ENCODE measurements at places on chromosomes 12 and 14. TPM values are rescaled to one million over a fixed set of nuclear protein-coding genes. Genes with fewer than 3 reads are reported as not detected.

DNA sequence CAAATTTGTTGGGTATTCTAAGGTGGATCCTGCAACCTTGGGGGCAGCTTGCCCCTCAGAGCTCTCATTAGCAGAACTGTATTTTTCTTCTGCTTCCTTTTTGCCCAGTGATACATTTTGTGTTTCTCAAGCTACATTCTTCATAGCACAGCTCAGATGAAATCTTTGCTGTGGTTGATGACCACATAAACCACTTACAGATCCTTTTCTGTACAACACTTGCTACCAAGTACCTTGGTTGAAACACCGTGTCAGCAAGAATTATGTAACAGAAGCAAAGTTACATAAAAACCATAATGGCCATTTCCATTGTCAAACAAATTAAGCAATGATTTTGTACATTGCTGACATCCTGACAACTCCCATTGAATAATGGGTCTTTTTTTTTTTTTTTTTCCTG lies 9.7 kb upstream of the PLBD1 start:
- no peaks in the 10 kb centered on the region for H3K27me3 ChIP-seq
- no peak overlapping the region for H3K27ac ChIP-seq
- H3K4me1 ChIP-seq = peaks cover 1% of the 10 kb centered on the region
- no peak for DNase-seq
- no peak overlapping the region for H3K4me3 ChIP-seq

GRCh38 chr12:116172224-116172849 lies 105.2 kb downstream of the MED13L start:
- H3K27me3 ChIP-seq = no peaks in the 10 kb centered on the region
- H3K36me3 ChIP-seq = no peaks in the 10 kb centered on the region
- H3K4me1 ChIP-seq = peaks cover 61% of the 10 kb centered on the region
- no peak for DNase-seq

DNA sequence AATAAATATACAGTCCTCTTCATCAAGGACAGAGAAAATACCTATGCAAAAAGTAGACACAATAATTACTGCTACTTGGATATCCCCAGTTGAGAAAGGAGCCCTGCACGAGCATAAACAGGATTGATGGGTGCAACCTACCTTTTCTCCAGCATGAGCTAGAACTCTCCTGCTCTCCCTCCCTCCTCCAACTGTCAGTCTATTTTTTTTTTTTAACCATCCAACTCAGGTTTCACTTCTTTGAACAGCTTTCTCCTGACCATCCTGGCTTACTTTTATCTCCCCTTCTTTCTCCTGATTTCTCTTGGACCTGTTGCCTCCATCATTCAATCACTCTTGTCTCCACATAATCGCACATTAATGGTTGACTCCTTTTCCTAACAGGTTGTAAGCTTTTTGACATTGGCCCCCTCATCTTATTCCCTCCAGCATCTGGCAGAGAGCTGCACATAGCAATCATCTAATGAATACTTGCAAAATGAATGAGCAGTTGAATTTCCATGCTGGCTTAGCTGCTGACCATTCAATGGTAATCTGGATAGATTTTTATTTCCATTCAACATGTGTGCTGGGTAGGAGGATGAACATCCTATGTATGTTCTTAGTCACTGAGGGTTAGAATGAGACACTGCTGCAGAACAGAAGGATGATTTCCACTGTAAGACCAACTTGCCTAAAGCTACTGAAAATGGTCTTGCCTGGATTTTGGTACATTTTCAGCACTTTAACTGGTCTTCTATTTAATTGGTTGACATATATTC lies 24.4 kb downstream of the MYBPC1 start:
- H3K36me3 ChIP-seq = no peaks in the 10 kb centered on the region
- H3K4me1 ChIP-seq = peaks cover 6% of the 10 kb centered on the region
- peaks cover 4% of the 10 kb centered on the region for H3K27me3 ChIP-seq
- no peak overlapping the region for H3K27ac ChIP-seq
- DNase-seq = no peak

DNA sequence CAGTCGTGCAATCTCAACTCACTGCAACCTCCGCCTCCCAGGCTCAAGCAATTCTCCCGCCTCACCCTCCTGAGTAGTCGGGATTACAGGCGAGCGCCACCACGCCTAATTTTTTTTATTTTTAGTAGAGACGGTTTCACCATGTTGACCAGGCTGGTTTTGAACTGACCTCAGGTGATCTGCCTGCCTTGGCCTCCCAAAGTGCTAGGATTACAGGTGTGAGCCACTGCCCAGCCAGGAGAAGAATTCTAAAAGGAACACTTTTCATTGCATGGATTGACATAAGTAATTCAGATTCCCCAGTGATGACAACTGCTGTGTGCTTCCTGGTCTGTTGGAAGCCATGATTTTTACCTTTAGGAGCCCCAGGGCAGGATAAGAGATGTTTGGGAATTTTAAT lies 22.1 kb downstream of the DMAC2L start:
- peak overlapping the region; percentile 83 for H3K27ac ChIP-seq
- no peak for DNase-seq
- peaks cover 4% of the 10 kb centered on the region for H3K36me3 ChIP-seq
- H3K4me3 ChIP-seq = no peak overlapping the region
- peaks cover 48% of the 10 kb centered on the region for H3K4me1 ChIP-seq

DNA sequence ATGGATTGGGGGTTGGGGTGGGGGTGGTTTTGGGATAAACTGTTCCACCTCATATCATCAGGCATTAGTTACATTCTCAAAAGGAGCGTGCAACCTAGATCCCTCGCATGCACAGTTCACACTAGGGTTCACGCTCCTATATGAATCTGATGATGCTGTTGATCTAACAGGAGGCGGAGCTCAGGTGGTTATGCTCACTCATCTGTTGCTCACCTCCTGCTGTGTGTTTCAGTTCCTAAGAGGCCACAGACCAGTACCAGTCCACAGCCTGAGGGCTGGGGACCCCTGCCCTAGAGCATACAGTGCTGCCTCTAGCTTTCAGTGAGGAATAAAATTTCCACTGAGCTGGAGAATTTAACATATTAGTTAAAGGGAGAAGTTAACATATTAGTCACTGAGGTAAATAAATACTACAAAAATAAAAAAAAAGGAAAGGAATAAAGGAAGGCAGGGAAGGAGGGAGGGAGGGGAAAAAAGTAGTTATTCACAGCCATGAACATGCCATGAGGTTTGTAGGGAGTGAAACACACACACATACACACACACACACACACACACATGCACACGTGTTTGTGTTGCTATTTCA lies 612.7 kb upstream of the TBX3 start:
- H3K27me3 ChIP-seq = peaks cover 14% of the 10 kb centered on the region
- H3K4me3 ChIP-seq = no peak overlapping the region
- DNase-seq = no peak
- H3K36me3 ChIP-seq = no peaks in the 10 kb centered on the region

GRCh38 chr12:52121824-52122539 lies 42.5 kb downstream of the SMIM41 start:
- H3K27ac ChIP-seq = no peak overlapping the region
- no peaks in the 10 kb centered on the region for H3K36me3 ChIP-seq
- peak; percentile 70 for DNase-seq

- H3K27me3 ChIP-seq = no peaks in the 10 kb centered on the region
- no peaks in the 10 kb centered on the region for H3K36me3 ChIP-seq
- DNase-seq = no peak
- H3K4me1 ChIP-seq = peaks cover 9% of the 10 kb centered on the region
- H3K4me3 ChIP-seq = no peak overlapping the region
Observed at GRCh38 chr14:76695263-76695920, 65.9 kb upstream of the VASH1 start.

GRCh38 chr14:60931218-60931617 lies 49.7 kb downstream of the TRMT5 start:
- H3K27ac ChIP-seq = no peak overlapping the region
- DNase-seq = no peak
- no peak overlapping the region for H3K4me3 ChIP-seq
- H3K36me3 ChIP-seq = no peaks in the 10 kb centered on the region
- H3K4me1 ChIP-seq = no peaks in the 10 kb centered on the region
- H3K27me3 ChIP-seq = no peaks in the 10 kb centered on the region

- peaks cover 21% of the 10 kb centered on the region for H3K4me1 ChIP-seq
- H3K27me3 ChIP-seq = peaks cover 6% of the 10 kb centered on the region
- H3K4me3 ChIP-seq = no peak overlapping the region
- peak overlapping the region; percentile 90 for H3K27ac ChIP-seq
- no peaks in the 10 kb centered on the region for H3K36me3 ChIP-seq
Observed at GRCh38 chr12:120677765-120678473, 9.0 kb upstream of the MLEC start.

CCDC175 gene
- not detected for total RNA-seq

- peaks cover 8% of the 10 kb centered on the region for H3K36me3 ChIP-seq
- H3K4me1 ChIP-seq = peaks cover 34% of the 10 kb centered on the region
Observed at GRCh38 chr12:42186793-42187192, 42.1 kb upstream of the GXYLT1 start.

VRTN gene
- total RNA-seq = not detected

GRCh38 chr12:56256326-56256960 lies 1.7 kb downstream of the ANKRD52 start:
- H3K4me3 ChIP-seq = peak overlapping the region; percentile 98
- H3K4me1 ChIP-seq = peaks cover 37% of the 10 kb centered on the region
- H3K36me3 ChIP-seq = peaks cover 53% of the 10 kb centered on the region
- no peaks in the 10 kb centered on the region for H3K27me3 ChIP-seq
- no peak for DNase-seq

DNA sequence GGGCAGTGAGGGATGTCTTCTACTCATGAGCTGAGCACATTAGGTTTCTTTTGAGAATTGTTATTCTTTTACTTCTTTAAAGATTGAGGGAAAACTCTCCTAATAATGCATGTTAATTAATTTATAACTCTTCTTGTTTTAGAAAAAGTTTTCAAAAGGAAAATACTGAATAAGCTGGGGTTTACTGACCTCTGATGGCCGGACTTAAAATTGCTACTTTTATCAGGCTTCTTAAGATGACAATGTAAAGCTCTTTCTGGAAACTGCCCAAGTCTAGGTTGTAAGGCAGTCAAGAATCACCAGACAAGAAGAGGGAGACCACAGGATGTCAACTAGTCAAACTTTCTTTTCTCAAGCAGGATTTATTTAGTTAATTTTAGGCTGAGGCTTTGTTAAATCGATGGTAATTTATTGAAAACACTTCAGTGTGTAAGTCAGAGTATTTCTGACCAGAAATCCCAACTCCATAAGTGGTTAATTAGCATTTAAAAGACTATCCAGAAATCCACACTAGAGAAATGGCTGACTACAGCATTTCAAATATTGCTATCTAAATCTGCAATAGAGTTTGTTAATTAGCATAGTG lies 82.1 kb downstream of the AVPR1A start:
- peak overlapping the region; percentile 40 for H3K27ac ChIP-seq
- DNase-seq = no peak
- peaks cover 9% of the 10 kb centered on the region for H3K4me1 ChIP-seq
- H3K4me3 ChIP-seq = no peak overlapping the region

DNA sequence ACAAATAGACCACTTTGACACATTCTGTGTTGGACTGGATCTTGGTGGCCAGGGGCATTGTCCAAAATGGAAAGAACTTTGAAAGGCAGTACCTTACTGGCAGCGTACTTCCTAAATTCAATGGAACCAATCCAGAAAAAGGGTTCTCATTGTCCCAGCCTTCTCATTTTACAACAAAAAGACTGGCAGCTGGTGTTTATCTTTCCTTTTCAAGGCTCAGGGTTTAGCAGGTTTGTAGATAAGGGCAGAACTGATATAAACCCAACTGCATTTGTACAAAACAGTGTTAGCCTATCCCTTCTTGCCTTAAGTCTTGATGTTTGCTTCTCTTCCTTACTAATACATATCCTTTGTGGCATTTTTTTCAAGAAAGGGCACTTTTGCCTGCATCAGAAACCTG lies 7.7 kb downstream of the THAP2 start:
- no peak overlapping the region for H3K4me3 ChIP-seq
- H3K36me3 ChIP-seq = no peaks in the 10 kb centered on the region
- H3K27me3 ChIP-seq = no peaks in the 10 kb centered on the region
- no peak overlapping the region for H3K27ac ChIP-seq

GRCh38 chr14:91586410-91586809 lies 76.3 kb upstream of the PPP4R3A start:
- DNase-seq = no peak
- no peaks in the 10 kb centered on the region for H3K4me1 ChIP-seq
- H3K27me3 ChIP-seq = peaks cover 17% of the 10 kb centered on the region
- H3K36me3 ChIP-seq = no peaks in the 10 kb centered on the region

DNA sequence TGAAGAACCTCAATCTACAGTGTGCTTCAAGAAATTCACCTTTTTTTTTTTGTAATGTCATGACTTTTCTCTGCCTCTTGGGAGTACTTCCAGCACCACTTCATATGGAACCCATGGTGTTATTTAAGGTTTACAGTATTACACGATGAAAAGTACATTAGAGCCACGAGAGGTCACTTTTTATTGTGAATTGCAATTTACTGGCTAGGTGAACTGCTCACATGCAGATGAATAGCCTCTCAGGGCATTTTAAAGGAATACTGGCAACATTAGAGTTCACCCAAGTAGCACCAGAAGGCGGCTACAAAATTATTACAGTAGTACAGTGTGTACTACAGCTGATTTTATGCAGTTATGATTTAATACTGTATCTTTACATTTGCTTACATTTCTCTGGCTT lies 99.1 kb upstream of the PPP4R3A start:
- H3K27me3 ChIP-seq = peaks cover 20% of the 10 kb centered on the region
- DNase-seq = no peak
- no peak overlapping the region for H3K27ac ChIP-seq
- H3K4me3 ChIP-seq = no peak overlapping the region

- H3K27ac ChIP-seq = peak overlapping the region; percentile 87
- H3K4me1 ChIP-seq = peaks cover 32% of the 10 kb centered on the region
- peak overlapping the region; percentile 98 for H3K4me3 ChIP-seq
- no peak for DNase-seq
Observed at GRCh38 chr12:116735951-116736599, 1.8 kb downstream of the SPRING1 start.

DNA sequence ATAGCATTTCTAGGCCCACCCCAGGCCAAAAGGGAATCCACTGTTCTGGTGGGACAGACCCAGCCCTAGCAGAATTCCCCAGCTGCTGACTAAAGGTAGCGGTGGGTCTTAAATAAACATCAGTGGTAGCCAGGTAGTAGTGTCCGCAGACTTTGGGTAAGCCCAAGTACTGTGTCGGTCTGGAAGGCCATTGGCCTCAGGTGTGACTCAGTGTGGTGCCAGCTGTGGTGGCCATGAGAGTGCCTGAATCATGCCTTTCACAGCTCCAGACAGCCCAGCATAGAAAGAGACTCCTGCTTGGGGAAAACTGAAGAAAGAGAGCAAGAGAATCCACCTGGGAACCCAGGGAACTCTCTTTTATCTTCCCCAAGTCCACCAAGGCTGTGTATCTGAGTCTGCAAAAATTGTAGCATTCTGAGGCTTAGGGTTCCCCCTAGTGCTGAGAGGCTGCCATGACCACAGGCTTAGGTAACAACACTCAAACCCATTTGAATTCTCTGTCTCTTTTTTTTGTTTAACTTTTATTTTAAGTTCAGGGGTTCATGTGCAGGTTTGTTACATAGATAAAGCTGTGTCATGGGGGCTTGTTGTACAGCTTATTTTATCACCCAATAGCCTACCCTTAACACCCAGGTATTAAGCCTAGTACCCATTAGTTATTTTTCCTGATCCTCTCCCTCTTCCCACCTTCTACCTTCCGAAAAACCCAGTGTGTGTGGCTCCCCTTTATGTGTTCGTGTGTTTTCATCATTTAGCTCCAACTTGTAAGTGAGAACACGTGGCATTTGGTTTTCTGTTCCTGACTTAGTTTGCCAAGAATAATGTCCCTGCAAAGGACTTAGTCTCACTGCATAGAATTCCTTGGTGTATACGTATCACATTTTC lies 16.7 kb upstream of the CD163L1 start:
- no peak overlapping the region for H3K27ac ChIP-seq
- no peaks in the 10 kb centered on the region for H3K4me1 ChIP-seq

- H3K27me3 ChIP-seq = no peaks in the 10 kb centered on the region
- no peaks in the 10 kb centered on the region for H3K4me1 ChIP-seq
- no peaks in the 10 kb centered on the region for H3K36me3 ChIP-seq
Observed at GRCh38 chr12:69123311-69123710, 116.1 kb upstream of the CPSF6 start.
